ENCODE measurements at places on chromosomes 5 and 9.

DNA sequence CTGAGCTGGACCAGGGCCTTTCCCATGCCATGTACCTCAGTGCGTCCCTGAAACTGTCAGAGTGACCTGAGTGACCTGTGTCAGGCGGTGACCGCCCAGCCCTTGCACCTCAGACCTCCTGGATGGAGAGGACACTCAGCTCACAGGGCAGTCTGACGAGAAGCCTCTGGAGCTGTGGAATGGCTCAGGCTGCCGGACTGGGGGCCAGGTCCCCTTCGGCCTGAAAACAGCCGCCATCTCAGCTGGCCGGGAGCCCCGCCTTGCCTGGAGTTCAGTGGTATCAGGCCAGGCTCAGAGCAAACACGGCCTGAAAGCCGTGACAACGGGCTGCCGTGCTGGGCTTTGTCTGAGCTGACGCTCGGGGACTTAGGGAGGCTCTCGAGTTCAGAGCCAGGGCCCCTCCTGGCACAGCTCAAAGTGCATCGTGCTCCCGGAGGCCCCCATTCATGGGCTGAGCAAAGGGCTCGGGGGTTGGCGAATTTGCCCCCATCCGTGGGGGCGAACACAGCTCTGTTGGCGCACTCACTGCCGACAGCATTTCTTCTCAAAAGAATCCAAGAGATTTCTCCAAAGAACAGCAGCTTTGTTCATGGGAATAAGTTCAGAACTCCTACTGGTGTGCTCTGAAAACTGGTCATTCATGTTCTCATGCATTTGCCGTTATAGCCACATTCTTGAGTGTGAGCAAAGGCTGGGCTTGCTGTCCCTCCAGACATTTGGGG, 8.4 kb upstream of the SLC9A3 start:
- no peak for DNase-seq

GRCh38 chr5:112366987-112367386, 52.1 kb downstream of the EPB41L4A start:
- no peak for DNase-seq

DNA sequence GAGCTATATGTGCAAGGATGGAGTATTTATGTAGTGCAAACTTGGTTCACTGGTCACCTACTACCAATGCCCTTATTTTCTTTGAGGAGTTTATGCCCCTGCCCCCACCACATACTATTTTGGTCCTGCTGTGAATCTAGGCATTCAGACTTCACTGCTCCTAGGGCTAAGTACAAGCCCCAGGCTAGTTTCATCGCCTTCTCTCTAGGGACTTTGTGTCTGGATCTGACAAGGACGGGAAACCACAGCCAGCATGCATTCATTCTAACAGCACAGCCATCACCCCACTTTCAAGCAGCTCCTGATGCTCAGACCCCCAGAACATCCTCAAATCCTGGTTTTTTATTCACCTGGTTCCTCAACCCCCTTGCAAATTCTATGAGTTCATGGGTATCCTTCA, 56.8 kb downstream of the DRD1 start:
- DNase-seq, result no peak

DNA sequence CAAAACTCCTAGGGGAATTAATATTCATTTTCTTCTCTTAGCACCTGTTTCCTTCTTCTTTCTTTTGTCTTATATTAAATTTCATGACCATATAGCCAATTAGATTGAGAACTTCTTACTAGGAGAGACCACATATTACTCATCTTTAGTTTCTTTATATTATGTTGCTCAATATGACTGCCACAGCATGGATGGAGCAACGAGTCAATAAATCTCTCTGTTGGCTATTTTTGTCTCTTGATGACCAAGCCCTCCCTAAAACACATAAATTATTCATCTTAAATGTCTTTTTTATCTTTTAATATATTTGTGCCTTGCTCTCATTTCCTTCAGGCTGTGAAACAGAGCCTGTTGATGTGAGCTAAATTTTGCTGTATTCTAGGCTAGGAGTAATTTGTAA, 123.0 kb downstream of the ADAMTSL1 start:
- peak; percentile 82 for DNase-seq

- DNase-seq, result peak; percentile 48
Observed at GRCh38 chr5:132258102-132259068, 889 bp downstream of the PDLIM4 start.

DNA sequence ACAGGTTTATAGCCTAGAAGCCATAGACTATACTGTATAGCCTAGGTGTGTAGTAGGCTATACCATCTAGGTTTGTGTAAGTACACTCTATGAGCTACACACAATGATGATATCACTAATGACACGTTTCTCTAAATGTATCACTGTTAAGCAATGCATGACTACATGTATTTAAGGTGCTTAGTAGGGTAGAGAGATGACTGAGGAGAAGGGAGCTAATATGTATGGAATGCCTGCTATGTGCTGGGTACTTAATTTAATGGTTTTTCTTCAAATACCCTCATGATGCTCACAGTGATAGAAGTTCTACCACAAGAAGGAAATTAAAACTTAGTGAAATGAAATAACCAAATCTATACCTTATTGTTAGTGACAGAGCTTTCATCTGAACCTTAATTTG, 1785.5 kb downstream of the EFNA5 start:
- DNase-seq, result no peak

DNA sequence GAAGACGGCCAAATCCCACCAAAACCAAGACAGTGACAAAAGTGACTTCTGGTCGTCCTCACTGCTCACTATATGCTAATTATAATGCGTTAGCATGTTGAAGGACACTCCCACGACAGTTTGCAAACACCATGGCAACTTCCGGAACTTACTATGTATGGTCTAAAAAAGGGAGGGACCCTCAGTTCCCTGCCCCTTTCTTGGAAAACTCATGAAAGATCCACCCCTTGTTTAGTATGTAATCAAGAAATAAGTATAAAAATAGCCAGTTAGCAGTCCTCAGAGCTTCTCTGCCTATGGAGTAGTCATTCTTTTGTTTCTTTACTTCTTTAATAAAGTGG, 9.5 kb downstream of the FCN2 start:
- no peak for DNase-seq

DNA sequence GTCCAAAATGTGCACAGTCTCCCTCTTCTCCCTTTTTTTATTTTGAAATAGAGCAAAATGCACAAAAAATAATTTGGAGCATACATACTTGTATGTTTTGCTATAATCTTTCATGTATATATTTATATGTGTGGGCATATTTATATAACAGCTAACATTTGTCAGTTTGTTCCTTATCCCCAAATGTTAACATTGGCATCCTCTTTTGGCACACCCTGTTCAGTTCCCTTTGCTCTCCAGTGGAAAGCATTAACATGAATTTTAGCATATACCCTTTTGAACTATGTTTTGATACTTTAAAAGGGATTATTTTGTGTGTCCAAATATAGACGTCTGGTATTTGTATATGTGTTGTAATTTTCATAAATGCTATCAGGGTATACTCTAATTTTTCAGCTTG, 306.2 kb downstream of the ARHGAP26 start:
- DNase-seq, result no peak

DNA sequence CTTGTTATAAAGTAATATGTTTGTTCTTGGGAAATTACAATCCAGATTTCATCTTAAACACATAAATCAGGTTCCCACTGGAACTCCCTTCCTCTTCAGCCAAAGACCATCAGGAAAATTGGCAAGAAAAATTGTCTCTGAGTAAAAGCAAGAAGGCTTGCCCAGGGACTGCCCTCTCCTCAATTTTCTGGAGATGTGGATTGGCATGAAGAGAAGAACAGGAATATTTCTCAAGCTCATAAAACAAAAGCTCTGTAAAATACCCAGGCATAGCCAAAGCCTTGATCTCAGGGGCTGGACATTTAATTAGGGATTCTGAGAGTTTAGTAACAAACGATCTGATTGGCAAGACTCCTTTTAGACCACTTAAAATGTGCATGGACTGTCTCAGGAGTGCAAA, 223.4 kb downstream of the ZNF608 start:
- no peak for DNase-seq

- no peak for DNase-seq
Observed at GRCh38 chr5:71816307-71816706, 97.2 kb downstream of the CARTPT start.

DNA sequence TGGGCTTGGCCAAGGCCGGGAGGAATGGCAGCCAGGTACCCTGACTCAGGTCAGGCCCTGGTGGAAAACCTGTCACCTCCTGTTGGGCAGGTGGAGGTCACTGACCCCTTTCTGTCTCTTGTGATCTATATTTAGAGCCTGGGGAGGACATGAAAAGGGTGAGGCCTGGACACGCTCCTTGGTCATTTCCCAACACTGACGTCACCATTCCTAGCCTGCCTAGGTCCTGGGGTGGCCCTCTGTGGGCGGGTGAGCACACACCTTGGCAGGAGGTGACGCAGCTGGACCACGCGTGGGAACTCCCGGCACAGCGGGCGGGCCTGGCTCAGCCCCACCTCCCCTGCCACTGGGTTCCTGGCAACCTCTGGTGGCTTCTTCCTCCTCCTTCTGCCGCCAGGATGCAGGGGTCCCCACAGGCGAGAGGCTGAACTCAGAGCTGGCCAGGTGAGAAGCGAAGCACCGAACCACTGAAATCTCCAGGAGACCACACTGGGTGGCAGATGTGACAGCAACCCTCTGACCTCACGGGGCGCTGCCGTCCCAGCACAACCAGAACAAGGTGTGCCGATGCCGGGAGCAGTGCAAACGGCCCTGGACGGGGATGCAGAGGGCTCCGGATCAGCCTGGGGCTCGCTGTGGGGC, 6.4 kb upstream of the RALGDS start:
- DNase-seq, result no peak

- no peak for DNase-seq
Observed at GRCh38 chr5:154475591-154476353, 2.3 kb downstream of the HAND1 start.

DNA sequence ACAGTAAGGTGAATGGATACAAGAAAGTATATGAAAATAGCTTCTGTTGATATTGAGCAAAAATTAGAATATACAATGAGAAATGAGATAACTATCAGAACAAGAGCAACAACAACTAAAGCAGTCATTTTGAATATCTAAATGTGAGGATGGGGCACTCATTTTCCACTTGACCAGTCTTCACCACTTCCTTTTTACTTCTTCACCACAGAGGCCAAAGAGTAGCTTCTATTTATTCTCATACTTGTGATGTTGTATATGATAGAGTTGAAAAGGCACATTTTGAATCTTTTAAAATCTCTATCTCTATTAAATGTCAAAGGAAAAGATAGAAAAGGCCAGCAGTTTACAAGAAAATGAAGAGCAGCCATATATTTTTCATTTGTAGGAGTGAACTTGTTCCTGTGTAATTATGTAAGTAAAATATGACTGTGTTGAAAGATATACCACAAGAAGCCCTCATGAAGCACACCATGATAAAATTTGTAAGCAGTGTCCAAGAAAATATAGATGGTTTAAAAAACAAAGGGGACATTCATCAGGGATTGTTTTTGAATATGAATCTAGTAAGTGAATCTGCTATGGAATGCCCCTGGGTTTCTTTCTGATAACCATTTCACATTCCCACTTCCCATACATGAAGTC, 39.2 kb downstream of the ADAMTS19 start:
- DNase-seq, result no peak

DNA sequence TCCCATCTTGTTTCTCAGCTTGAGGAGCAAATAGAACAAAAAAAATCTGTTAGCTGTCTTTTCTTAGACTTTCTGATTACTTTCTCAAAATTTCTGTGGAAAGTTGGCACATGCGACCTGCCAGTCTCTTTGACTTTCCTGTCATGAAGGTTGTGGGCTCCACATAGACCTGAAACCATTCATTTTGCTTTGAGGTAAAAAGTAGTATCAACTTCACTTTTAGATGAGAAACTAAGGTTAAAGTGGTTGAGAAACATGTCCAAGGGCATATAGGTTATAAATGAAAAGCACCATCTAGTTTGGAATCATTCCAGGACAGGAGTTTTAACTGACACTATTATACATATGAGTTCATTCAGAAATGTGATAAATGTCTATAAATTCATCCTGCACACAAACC, 42.7 kb downstream of the ST8SIA4 start:
- no peak for DNase-seq

DNA sequence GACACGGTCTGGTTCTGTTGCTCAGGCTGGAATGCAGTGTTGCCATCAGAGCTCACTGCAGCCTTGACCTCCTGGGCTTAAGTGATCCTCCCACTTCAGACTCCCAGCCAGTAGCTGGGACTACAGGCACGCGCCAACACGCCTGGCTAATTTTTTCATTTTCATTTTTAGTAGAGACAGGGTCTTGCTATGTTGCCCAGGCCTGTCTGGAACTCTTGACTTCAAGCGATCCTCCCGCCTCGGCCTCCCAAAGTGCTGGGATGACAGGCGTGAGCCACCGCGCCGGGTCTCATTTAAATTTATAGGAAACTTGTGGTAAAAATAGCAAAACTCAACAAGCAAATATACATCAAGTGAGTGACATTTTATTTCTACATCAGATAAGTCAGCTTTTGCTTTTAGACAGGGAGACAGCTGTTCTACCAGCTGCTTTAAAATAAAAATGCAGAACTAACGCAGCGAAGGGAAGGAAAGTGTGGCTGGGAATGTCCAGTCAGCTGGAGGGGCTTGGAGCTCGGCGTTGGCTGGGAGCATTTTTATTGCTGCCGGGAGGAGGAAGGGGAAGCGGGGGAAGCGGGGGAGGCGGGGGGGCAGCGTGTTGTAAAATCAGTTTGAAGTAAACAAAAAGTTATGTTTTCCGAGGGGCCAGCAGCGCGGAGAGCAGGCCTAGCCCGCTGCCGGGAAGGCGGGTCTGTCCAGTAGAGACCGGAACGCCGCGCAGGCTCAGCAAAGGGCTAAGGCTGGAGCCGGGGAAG, 707 bp upstream of the ZFYVE16 start:
- peak; percentile 16 for DNase-seq

- DNase-seq, result peak; percentile 97
Observed at GRCh38 chr9:96420468-96421219, 2.5 kb upstream of the ZNF367 start.

DNA sequence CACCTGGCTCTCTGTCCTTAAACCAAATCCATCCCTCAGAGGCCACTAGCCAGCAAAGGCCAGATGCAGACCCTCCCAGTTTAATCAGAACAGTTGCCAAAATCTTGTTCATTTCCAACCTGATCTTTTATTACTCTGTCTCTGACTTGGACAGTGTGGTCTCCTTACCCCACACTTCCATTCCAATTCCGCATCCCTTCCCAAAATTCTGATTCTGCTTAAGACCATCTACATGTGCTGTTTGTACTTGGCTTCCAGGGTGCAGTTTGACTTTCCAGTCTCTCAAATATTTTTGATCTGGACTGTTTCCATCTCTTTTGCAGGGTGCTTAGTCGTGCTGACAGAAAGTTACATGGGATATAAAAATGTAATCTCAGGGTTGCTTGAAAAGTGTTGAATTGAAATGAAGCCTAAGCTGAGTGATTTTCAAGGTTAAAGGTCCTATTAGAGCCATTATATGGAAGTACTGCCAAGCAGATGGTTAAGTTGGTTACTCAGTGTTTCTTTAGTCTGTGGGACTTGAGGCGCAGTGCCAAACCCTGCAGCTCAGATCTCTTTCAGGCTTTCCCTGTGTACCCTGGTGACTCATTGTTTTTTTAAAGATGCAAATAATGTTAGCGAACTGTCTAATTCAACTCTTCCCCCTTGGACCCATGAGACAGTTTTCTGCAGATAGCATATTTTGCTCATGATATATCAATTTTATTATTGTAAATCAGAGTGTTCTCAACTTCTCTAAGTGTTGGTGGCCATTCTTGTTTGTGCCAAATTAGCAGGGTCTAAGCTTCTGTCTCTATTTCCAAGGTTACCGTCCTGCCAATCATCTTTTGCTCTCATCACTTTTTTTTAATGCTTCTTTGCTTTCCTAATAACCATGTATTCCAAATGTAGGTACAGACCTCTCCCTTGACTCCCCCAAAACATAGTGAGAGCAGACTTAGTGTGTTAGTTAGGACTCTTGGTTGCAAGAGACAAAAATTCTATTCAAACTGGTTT, 18.2 kb upstream of the DCP2 start:
- DNase-seq, result peak; percentile 98

Data from stromal cell of bone marrow (primary cell).